ENCODE measurements at places on chromosomes 16 and 17.

DNA sequence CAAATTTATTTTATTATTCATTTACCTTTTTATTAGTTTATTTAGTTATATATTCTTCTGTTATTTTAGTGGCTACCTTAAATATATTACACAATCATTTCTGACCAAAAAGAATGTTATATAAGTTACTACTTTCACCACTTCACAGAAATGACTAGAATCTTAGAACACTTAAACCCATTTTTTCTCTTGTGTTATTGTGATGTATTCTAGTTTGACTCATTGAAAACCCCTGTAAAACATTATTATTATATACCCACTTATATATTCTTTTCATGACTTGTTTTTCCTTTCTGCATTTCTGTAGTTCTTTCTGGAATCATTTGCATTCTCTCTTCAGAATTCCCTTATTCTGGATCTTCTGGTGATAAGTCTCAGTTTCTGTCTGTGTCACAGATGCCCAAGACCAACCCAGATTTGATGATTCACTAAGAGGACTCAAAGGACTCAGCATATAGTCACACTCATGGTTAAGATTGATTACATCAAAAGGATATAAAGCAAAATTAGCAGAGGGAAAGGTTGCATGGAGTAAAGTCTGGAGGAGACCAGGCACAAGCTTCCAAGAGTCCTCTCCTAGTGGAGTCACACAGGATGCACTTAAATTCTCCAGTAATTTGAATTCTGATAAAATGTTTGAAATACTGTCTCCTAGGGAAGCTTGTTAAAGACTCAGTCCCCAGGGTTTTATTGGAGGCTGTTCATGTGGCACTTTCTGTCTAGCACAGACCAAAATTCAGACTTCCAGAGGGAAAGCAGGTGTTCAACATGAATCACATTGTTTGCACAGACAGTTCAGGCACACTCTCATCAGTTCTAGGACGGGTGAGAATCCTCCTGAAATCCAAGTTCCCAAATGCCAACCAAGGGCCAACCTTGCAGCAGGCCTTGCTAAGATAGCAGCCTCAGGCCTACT lies 7.7 kb downstream of the GINS3 start:
- DNase-seq: no peak

GRCh38 chr17:17900615-17901520 lies 64.1 kb upstream of the SREBF1 start:
- DNase-seq: no peak

GRCh38 chr16:56211435-56211981 lies 20.2 kb downstream of the GNAO1 start:
- no peak for DNase-seq

DNA sequence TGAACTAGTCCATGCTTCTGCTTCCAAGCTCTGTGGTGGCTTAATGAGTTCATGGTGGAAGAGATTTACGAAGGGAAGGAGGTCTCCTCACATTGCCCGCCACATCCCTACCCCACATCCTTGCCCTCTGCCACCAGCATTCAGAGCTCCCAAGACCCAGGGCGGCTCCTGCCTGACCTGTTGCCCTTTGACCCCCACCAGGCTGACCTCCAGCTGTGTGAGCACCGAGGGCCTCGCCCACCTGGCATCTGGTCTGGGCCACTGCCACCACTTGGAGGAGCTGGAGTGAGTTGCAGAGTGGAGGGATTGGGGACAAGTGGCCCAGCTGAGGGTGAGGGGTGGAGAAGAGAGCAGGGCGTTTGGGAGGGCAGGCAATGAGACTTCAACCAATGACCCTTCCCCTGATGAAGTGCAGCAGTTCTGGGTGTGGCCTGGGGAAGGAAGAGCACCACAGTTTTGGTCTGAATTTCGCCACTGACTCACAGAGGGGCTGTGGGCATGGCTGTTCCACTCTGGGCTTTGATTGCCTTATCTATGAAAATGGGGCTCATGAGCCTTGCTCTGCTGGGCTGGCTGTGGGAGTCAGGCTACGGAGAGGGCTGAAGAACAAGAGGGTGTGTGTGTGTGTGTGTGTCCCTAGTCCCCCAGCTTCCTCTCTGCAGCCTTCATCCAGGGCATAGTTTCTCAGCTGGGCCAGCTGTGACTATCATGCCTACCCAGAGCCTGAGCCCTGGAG lies 22.6 kb upstream of the CPNE2 start:
- no peak for DNase-seq

- DNase-seq: no peak
Observed at GRCh38 chr16:29675811-29676643, 3.0 kb upstream of the QPRT start.

DNA sequence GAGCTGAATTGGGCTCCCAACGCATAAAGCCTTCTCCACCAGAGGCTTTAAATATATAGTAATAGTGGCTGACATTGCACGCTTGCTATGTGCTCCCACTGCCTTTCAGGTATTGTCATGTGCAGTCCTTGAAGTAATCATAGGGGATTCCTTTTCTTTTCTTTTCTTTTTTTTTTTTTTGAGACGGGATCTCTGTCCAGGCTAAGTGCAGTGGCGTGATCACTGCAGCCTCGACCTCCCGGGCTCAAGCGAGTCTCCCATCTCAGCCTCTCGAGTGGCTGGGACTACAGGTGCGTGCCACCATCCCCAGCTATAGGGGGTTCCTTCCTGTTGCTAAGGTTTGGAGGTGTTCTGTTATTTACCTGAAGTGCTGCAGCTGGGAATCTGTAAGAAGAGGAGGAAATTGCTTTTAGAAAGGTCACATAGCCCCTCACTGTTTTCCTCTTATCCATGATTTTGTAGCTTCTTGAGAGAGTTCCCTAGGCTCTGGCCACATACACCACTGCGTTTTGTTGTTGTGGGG lies 845 bp downstream of the RPL27 start:
- DNase-seq: no peak

DNA sequence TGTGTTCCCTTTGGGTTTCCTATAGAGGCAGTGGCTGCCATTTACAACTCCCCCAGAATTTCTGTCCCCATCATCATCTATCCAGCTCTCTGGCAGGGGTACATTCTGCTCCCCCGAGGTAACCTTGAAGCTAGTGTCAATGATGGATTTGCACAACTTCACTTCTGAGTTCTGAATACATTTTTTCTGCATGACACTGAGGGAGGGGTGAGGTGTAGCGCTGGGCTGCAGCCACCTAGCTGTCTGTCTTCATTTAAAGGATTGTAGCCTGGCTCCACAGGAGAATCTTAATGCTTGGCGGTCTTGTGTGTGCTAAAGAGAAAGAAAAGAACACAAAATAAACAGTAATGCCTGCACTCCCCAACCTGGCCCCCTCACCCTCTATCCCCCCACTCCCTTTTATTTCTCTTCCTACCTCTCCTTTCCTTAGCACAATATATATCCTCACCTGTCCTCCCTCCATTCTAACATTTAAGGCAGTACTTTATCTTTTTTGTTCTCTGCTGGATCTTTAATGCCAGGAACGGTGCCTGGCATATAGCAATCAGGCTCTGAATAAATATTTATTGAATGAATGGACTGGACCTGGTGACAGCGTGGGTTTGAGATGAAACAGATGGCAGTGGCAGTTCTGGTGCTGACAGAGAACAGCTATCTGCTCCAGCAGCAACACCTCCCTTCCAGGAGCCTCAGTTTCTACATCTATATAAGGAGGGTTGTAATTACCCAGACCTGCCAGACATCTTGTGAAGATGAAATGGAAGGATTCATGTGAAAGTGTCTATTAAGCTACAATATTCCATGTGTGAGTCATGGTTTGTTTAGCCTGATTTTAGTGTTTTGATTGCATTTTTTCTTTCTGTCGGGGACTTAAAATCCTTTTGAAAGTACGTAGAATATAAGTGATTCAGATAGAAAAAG lies 163.5 kb upstream of the CDH11 start:
- DNase-seq: no peak

DNA sequence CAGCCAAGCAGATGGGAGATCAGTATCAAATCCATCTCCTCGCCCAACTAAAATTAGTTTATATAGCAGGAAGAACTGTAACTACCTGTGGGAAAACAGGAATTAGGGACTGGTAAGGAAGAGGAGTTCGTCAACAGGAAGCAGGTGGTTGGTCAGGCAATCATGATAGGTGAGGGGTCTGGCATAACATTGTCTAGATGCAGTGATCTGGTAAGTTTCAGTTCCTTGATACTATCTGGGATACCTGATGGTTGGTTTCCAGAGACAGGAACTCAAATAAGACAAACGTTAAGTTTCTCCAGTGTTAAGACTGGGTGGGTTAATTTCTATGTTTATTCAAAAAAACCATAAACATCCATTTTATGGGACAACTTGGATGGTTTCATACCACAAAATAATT lies 53.8 kb downstream of the CEP112 start:
- DNase-seq: no peak

DNA sequence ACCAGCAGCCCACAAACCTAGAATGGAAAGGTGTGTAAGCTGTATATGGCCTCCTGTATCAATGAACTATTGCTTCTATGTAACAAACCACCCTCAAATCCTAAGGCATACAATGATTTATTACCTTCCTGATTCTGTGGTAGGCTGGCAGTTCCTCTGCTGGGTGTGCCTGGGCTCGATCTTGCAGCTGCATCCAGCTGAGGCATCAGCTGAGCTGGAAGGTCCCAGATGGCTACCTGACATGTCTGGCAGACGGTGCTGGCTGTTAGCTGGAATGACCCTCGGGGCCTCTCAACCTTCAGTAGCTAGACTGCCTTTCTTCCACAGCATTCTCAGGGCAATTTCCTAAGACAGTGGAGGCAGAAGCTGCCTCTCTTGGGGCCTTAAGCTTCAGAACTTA lies 152.7 kb downstream of the RAB11FIP4 start:
- DNase-seq: no peak

DNA sequence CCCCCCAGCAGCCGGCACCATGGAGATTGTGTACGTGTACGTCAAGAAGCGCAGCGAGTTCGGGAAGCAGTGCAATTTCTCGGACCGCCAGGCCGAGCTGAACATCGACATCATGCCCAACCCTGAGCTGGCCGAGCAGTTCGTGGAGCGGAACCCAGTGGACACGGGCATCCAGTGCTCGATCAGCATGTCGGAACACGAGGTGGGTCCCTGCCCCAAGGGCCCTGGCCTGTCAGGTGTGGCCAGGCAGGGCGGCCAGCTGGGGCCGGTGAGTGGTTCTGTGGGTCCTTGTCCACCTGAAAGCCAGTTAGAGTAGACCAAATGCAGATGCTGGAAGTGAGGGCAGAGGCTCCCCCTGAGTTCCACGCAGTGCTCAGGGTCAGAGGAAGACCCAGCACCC lies 7.8 kb downstream of the DNAI2 start:
- no peak for DNase-seq

- no peak for DNase-seq
Observed at GRCh38 chr17:79388556-79389295, 222.1 kb downstream of the RBFOX3 start.

DNA sequence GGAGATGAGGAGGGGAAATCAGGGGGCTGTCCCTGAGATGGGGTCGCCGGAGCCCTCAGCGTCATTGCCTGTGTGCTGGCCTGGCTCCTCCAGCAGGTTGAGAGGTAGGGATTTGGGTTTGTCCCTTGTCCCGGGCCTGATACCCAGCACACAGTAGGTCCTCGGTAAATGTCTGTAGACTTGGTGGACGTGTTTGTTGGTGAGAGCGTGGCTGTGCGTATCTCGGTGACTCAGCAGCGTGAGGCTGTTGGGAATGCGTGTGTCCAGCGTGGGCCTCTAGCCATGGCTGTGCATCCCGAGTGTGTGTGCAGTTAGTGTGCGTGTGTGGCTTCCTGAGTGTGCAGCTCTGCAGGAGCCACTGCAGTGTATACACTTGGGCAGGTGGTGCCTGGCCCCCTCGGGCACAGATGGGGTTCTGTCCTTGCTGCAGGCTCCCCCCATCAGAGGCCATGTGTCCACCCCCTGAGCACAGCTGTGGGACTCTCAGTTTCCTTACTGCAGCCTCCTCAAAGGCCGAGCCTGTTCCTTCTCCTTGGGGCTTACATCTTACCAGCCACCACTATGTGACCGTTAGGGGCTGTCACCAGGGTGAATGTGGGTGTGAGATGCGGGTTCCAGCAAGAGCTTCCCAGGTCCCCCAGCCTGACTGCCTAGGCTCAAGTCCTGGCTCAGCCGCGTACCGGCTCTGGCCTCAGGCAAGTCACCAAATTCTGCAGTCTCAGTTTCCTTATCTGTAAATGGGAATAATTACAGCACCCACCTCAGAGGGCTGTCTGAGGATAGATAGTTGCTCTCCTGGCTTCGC lies 5.7 kb downstream of the NECAB2 start:
- no peak for DNase-seq

- peak; percentile 46 for DNase-seq
Observed at GRCh38 chr17:63946440-63947363, 14.6 kb upstream of the CD79B start.

DNA sequence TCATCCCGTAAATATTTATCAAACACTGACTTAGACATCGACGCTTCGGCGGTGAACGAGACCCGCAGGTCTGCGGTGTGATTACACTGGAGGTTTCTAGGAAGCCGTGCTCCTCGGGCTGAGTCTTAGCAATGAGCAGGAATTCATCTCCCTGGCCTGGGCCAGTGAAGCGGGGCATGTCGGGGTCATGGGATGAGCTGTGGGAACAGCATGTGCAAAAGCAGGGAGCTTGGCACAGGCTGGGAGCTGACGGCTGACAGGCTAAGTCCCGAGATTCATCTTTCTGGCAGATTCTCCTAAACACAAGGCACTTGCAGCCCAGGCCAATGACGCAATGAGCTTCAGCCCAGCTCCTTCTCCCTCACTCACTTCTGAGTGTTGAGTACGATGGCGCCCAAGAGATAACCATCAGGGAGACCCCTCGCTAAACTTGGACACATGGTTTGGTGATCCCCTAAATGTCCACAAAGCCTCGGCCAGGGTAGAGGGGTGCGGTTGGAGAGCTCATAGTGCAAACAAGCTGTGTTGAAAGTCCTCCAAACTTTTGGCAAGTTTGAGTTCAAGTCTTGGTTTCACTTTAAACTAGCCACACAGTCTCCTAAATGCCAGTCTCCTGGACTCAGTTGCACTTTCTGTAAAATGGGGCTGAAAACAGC lies 12.8 kb downstream of the CRISPLD2 start:
- DNase-seq: no peak

DNA sequence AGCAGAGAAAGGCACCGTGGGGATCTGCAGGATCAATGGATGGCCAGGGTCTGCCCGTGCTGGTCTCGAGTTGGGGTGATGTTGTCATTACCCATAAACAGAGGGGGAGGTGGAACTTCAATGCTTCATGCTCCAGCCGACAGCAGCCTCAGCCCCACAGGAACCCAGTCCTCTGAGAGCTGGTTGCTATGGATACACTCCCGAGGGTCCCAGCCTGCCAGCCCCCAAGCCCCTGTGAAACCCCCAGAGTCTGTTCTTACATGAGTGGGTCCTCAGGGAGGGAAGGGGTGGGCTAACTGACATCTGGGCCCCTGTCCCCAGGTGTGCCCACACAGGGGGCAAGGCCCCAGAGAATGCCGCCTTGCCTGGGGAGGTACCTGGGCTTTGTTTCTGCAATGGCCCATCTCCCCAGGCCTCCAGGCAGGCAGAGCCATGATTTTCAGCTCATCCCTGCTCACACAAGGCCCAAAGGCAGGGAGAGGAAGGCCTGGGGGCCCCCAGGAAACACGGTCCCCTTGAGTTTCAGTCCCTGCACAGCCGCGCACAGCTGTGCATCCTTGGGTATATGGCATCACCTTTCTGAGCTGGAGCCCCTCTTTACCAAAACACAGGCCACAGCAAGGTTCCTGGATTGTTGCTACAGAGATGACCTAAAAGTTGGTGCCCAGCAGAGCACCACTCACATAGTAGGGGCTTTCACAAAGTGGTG lies 223.7 kb downstream of the ZNF423 start:
- no peak for DNase-seq

- no peak for DNase-seq
Observed at GRCh38 chr17:61128661-61129115, 271.0 kb upstream of the TBX2 start.
